ENCODE measurements at places on chromosomes 1 and 21.

DNA sequence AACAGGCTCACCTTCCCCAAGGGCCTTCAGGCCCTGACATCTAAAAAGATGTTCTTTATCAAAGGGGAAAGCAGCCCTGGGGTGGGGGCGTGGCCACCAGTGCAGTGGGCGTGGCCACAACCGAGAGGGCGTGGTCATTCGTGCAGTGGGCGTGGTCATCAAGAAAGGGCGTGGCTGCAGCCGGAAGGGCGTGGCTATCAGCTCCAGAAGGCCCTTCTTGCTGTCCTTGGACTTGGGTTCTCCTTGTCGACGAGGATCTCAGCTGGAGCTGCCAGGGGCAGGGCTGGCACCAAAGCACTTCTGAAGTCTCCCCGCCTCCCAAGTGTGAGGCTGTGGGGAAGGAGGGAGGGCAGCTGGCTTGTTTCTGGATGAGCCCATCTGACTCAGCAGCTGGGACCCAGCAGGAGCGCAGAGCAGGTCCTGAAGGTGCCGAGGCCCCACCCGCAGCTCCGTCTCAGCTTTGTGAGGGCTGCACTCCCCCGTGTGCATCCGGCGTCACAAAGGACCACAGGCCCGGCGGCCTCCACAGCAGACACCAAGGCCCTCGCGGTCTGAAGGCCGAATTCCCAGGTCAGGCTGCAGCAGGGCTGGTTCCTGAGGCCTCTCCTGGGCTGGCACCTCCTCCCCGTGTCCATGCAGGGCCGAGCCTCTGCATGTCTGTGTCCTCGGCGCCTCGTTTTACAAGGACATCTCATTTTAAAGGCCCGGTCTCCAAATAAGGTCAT lies 12.8 kb downstream of the PDE9A start:
- no peak for DNase-seq

- no peak for DNase-seq
These were observed 47.7 kb upstream of the USP24 start for GRCh38 chr1:55262822-55263221.

DNA sequence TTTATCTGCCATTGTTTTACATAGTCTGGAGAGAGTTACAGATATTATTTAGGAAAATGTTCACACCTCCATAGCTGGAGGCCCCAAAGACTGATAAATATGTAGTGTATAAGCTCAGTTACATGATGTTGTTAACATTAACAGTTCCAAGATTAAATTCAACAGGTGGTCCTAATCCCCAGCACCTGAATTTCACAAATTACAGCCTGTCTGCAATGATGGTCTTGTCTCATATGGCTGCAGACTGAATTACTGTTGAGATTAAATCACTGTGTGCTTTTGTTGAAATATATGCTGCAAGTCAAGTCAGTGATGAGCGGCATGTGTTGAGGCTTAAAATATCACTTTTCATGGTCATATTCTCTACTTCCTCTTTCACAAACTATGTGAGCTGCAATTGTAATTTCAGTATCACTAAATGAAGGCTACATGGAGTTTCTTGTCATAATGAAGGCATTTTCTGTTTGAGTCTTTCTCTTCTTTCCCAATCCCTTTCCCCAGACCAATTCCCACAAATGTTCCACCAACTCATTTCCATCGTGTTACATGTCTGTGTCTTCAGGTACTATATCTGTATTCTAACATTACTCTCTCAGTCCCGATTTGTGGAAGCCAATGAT lies 4.2 kb downstream of the ST6GALNAC5 start:
- no peak for DNase-seq

DNA sequence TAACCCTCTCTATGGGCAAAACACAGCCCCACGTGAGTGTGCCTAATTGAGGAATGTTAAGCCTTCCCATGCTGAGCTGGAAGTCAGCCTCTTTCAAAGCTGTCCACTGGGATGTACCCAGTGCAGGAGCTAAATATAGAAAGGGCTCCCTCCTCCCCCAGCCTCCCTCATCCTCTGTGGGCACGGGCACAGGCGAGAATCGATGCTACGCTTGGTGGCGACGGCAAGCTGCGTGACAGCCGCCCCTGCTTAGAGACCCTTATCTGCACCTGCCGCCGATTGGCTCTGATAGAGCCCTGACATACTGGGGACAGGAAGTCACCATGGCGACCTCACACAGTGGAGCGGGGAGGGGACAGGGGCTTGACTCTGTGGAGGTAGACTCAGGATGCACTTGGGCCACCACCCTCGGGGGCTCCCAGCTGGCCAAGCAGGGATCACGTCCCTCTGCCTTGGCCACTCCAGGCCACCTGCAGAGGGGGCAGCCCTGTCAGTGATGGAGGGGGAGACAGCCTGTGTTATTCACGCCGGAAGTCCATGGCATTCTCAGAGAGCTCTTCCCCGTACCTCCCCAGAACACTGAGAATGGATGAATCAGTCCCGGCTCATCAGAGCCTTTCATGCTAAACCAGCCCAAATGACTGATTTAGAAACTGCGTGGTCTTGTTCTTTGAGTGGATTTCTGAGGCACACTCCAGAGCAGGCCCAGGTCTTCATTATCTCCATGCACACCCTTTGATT lies 84.8 kb downstream of the KCND3 start:
- DNase-seq = no peak

GRCh38 chr1:69139007-69139406 lies 428.7 kb upstream of the LRRC7 start:
- DNase-seq = no peak

DNA sequence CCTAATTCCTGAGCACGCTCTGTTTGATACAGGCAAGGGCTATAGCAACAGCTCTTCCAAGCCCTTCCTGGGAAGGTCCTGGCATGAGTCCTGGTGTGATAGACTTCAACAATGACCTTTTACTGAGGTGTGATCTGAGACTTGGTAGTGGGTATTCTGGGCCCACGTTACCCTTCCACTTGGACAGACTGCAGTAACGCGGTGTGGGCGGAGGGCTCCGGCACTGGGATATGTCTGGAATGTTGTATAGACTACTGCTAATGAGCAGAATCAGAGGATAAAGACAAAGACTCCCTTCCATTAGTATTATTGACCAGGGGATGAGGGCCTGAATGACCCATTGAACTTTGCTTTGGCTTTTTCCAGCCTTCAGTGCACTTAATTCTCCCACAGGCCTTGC lies 262.3 kb downstream of the RWDD3 start:
- no peak for DNase-seq

DNA sequence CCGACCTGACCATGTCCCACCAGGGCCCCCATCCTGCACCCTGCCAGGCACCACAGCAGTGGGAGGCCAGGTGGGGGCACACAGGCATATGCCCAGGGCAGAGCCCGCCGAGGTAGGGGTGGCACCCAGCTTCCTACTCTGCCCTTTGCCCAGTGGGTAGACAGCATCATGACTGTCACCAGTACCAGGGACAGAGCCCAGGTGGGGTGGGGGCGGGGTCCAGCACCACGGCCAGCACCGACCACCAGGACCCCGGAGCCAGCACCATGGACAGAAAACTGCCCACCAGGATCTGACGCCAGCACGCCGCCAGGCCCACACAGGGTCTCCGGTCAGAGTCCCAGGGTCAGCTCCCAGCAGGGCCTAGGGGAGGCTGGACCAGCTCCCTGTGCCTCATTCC lies 3.8 kb downstream of the TAS1R3 start:
- no peak for DNase-seq

DNA sequence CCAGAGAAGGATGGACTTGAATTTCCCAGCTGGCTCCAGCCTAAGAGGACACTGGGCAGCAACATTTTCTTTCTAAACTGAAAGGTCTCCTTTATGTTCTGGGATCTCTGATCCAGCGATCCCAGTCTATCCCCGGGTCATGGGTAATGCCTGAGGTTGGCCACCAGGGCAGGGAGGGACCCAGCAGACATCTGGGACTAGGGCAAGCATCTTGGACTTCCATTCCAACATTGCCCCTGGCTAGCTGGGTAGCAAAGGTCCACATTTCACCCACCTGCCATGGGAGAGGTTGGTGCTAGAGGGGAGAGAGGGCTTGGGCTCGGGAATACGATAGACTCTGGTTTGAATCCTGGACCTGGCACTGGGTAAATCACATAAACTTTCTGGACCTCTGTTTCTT lies 84.6 kb downstream of the LRRN2 start:
- no peak for DNase-seq

DNA sequence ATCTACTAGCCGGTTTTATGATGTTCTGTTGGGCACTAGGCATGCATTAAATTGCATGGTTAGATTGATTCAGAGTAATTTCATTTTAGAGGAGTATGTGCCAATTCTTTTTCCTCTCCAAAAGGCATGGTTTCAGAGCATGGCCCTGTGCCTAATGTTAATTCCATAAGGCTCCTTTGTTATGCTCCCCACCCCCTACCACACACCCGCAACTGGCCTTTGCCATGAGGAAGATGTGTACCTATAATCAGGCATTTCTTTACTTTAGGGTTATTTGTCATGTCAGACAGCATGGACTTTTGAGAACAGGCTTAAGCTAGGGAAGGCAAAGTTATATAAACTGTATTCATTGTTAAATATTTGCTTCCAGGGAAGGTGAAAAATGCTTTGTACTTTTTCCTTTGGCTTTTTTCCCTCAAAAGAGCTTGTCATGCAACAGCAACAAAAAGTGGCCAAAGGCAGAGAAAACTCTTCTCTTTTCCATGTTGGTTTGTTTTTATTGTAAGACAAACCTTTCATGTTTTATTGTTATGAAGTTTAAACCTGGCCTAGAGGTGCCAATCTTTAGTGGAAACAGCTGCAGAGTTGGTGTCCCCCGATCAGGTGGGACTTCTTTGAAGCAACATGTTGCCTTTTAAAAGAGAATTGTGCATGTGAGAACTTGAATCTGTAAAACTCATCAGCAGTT lies 24.3 kb upstream of the NBL1 start:
- DNase-seq = no peak

DNA sequence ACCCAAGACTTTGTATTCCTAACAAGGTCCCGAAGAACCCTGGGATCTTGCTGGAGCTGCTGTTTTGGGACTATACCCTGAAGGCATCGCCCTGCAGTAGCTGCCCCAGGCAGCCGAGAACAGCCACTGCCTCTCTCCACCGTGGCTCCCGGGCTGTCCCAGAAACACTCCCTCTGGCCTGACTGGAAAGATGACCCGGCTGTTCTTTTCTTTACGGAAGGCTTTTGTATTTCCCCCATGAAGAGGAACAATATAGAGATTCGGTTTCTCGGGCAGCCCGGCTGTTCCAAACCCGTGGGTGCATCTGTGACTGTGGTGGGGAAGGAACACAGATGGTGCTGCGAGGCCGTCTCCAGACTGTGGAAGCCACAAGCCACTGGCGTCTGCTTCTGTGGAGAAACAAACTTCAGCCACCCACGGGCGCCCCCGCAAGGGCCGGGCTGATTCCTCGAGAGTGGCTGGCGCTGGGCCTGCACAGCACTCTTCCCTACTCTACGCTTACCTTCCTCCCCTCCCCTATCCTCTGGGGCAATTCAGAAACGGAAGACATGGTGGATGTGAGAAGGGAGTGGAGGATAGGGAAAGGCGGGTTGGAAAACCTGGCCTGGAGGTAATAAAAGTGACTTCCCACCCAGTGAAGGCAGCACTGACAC lies 33.7 kb upstream of the VASH2 start:
- DNase-seq = no peak

DNA sequence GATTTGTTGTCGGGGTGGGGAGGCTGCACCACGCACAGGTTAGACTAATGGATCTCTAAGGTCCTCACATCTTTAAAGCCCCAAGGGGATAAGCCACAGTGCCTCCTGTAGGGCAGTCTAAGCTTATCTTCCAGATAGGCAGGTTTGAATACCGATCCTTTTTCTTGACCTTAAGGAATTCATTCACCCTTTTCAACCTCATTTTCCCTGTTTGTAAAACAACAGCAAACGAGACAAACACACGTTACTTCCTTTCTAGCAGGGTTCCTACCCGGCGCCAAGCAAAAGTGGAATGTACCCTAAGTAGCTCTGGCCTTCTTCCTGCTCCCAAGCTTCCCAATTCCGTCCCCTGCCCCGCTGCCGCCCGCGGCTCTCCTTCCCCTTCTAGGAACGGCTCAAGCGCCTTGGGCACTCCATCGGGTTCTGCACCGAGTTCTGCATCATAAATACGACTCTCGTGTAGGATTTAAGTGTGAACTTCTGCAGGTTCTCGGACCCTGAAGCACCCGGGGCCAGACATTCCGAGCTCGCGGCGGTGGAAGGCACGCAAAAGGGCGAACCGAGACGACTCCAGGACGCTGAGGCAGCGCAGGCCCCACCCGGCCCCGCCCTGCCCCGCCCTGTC lies 548 bp upstream of the CDC20 start:
- DNase-seq = no peak

DNA sequence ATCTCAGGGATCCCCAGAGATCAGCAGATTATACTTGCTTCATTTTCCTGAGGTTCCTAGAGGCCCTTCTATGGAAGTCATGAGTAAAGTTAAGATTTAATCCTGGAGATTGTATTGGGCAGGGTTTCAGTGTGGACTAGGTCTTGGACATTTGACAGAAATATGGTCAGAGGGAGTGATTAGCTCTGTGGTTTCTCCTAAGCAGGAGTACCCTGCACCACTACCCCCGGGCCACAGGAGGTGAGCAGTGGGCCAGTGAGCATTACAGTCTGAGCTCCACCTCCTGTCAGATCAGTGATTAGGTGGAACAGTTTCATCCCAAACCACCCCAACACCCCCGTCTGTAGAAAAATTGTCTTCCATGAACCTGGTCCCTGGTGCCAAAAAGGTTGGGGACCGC lies 43.2 kb downstream of the PHACTR4 start:
- no peak for DNase-seq

GRCh38 chr1:109984190-109984455 lies 442 bp upstream of the AHCYL1 start:
- no peak for DNase-seq

GRCh38 chr1:160776178-160776577 lies 19.8 kb upstream of the LY9 start:
- DNase-seq = no peak

DNA sequence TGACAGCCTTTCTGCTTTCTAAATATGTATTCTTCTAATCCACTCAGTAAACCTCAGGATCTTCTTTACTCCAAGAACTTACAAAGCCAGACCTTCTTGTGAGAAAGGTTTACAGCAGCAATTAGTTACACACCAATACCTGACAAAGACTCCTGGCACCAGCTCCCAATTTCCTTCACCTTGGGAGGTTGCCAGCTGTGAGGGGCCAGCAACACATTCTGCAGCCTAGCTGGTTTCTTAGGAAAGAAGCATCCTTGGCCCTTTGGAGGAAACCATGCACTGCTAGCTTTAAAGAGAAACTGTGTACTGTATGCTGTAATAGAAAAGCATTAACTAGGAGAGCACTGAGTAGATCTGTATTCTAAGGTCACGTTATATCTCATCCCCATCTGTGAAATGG lies 10.8 kb downstream of the FYB2 start:
- DNase-seq = no peak

Data from activated CD8-positive, alpha-beta memory T cell treated with anti-CD3 and anti-CD28 coated beads for 4 hours (primary cell).